ENCODE measurements at places on chromosomes 4 and X.

DNA sequence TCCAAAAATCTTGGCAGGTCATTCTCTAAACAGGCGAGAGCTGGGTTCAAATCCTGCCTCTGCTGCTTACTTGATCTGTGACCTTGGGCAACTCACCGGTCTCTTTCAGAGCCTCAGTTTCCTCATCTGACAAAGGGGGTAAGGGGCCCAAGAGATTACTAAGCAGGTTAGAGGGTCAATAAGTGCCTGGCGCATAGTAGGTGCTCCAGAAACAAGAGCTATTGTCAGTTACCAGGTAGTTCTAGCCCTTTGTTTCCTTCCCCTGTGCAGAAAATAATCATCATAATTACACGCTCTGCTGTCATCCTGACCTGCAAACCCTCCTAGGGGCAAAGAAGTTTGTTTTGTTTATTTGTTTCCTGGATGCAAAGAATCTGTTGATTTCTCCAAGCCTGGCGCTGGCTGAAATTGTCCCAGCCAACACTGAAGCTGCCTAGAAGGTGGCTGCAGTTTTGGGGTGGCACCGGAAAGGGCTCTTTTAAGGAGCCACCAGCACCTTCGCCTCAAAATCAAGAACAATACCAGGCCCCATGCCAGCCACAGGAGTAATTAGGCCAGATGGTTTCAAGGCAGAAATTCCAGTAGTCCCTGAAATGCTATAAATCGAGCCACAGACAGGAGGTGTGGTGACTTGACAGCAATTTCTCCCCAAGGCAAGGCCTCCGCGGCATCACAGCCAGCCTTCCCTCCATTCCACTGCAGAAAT is 10.2 kb upstream of the KIAA0232 start:
- no peak for DNase-seq

GRCh38 chr4:152680988-152681603 is 1.3 kb upstream of the TMEM154 start:
- DNase-seq: peak; percentile 40

DNA sequence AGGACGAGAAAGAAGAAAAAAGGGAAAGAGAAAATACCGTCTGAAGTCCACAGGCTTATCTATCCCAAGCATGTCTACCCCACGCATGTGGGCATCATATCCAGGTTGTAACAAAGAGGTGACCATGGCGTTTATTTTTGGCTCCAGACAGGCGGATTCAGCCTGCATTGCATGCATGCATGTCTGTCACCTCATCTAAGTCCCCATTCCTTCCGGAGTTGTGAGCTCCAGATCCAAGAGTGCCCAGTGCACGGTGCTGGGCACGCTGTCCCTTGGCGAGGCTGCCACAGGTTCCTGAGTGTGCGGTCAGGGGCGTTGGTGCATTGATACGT is 905 bp upstream of the GALNTL6 start:
- DNase-seq: no peak

GRCh38 chrX:12979026-12979607 is 4.2 kb downstream of the TMSB4X start:
- DNase-seq: no peak

GRCh38 chr4:182449930-182450439 is 206.8 kb downstream of the TENM3 start:
- no peak for DNase-seq

DNA sequence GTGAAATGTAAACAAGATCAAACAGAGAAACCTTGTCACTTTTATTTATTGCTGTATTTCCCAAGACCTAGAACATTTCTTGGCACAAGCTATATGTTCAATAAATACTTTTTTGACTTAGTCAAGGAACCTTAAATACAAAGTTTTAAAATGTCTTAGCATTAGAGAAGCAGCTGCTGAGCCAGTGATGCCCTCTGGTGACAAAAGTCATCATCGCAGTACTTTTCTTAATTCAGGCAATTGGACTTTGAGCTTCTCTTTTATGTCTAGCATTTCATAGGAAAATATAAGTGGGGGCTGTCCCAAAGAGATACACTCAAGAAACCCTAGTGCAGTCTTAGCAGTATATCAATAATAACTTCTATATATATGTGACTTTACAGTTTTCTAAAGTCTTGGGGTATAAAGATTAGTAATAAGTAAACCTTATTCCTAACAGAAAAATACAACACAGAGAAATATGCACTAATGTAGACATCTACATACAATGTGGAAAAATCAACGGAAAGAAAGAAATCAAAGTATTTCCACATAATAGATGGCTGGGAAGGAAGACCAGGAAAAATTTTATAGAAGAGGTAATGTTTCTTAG is 118.4 kb downstream of the DTHD1 start:
- DNase-seq: peak; percentile 63

Measured in CD4-positive, alpha-beta T cell treated with Interleukin-4 for 4 hours (primary cell).